A549 treated with ZK216348 at 1 μM for 4 hours (cell line): ENCODE measurements at places on chromosomes 3 and 15. TPM values are rescaled to one million over a fixed set of nuclear protein-coding genes. Genes with fewer than 3 reads are reported as not detected.

NMNAT3 gene
- total RNA-seq: 1.0 to 2.1 TPM (median 1.7 TPM) in 5 replicates

CKMT1A gene
- total RNA-seq: 0.88 to 4.0 TPM (median 3.3 TPM) in 5 replicates

LRRC49 gene
- 4.2 to 8.3 TPM (median 4.7 TPM) in 5 replicates for total RNA-seq

TARS3 gene
- 6.5 to 9.4 TPM (median 7.6 TPM) in 5 replicates for total RNA-seq

CD200R1 gene
- 0.06 to 0.07 TPM in 2 of 5 replicates, not detected in the others for total RNA-seq

GOLGA6L2 gene
- not detected in 5 replicates for total RNA-seq

PFKFB4 gene
- 10.8 to 18.0 TPM (median 13.9 TPM) in 5 replicates for total RNA-seq

BCHE gene
- 0.50 to 0.87 TPM (median 0.74 TPM) in 5 replicates for total RNA-seq

CRBN gene
- 24.7 to 37.7 TPM (median 27.2 TPM) in 5 replicates for total RNA-seq

ACVR2B gene
- 1.6 to 4.0 TPM (median 2.9 TPM) in 5 replicates for total RNA-seq

MESP2 gene
- 0.44 to 0.95 TPM (median 0.65 TPM) in 4 of 5 replicates, not detected in the other for total RNA-seq

ZMYND10 gene
- total RNA-seq: 0.89 to 2.2 TPM (median 1.5 TPM) in 5 replicates

CNBP gene
- 302 to 375 TPM (median 343 TPM) in 5 replicates for total RNA-seq

SLC2A2 gene
- not detected in 5 replicates for total RNA-seq

DVL3 gene
- total RNA-seq: 14.9 to 30.4 TPM (median 26.5 TPM) in 5 replicates

PRR20G gene
- total RNA-seq: 0.35 to 0.56 TPM (median 0.44 TPM) in 5 replicates

LRRC31 gene
- total RNA-seq: not detected in 5 replicates

ZNF860 gene
- 0.90 to 2.3 TPM (median 1.4 TPM) in 5 replicates for total RNA-seq

HTR3E gene
- not detected in 5 replicates for total RNA-seq

RYK gene
- total RNA-seq: 25.4 to 31.4 TPM (median 28.8 TPM) in 5 replicates

ADGRG7 gene
- total RNA-seq: not detected in 5 replicates

PARL gene
- total RNA-seq: 61.4 to 67.9 TPM (median 65.1 TPM) in 5 replicates

NR2E3 gene
- total RNA-seq: 0.20 to 0.23 TPM in 2 of 5 replicates, not detected in the others

PLA1A gene
- total RNA-seq: 0.21 to 0.38 TPM (median 0.21 TPM) in 5 replicates

ATP2B2 gene
- 0.12 to 0.21 TPM (median 0.14 TPM) in 4 of 5 replicates, not detected in the other for total RNA-seq

ACP3 gene
- not detected in 5 replicates for total RNA-seq

KBTBD8 gene
- total RNA-seq: 0.45 to 1.1 TPM (median 0.60 TPM) in 5 replicates

ZNF774 gene
- 0.62 to 1.7 TPM (median 1.0 TPM) in 5 replicates for total RNA-seq

SEMA3G gene
- total RNA-seq: 0.07 to 0.15 TPM (median 0.12 TPM) in 5 replicates

PIGBOS1 gene
- total RNA-seq: 14.7 to 34.7 TPM (median 25.2 TPM) in 5 replicates

GOLGA8S gene
- total RNA-seq: 0.12 to 0.25 TPM (median 0.18 TPM) in 5 replicates

LDHAL6B gene
- not detected in 5 replicates for total RNA-seq
